ENCODE measurements at places on chromosomes 7 and 10.

GRCh38 chr7:84368122-84368521 lies 173.5 kb upstream of the SEMA3A start:
- no peak for DNase-seq

DNA sequence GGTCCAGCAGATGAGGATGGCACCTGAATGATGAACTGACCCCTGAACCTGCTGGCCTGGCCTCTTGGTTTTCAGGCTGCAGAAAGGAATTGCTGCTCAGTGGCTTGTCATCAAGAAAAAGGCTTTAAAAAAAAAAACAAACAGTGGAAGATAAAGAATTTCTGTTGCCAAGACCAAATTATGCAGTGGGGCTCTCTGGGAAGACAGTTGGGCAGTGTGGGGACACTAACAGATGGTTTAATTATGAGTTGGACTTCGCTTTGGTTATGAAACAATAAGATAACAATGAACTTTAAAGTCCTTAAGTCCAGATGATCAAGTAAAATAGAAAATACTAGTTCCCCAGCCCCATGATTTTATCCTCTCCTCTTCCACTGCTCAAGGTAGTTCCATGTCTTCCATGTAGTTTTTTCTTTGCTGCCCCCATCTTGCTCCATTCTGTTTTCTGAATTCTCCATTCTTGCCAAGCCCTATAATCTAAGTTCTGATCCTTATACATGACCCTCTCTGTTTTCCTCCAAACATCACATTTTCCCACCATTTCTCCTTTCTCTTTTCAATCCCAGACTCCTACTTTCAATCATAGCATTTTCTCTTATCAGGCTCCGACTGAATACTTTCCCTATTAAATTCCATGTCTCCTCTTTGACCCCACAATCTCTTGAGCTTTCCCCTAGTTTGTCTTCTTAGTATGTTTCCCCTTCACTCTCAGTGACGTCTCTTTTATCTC lies 52.6 kb downstream of the ANK3 start:
- DNase-seq: no peak

DNA sequence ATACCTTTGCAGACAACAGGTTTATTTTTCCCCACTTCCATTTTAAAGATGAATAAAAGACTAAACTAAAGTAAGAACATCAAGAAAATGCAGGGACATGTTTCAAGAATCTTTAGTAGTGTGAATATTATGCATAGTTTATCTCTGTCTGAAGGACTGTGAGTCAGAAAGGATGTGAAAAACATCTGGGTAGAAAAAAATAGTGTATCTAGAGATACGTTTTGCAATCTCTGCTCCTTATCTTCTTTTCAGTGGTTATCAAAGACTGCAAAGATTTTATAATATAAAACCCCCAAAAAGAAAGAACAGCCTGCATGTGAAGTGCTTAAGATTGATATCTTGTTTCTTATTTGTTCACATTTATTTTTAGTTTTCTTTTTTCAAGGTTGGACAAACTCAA lies 101.9 kb upstream of the ARHGAP21 start:
- no peak for DNase-seq

DNA sequence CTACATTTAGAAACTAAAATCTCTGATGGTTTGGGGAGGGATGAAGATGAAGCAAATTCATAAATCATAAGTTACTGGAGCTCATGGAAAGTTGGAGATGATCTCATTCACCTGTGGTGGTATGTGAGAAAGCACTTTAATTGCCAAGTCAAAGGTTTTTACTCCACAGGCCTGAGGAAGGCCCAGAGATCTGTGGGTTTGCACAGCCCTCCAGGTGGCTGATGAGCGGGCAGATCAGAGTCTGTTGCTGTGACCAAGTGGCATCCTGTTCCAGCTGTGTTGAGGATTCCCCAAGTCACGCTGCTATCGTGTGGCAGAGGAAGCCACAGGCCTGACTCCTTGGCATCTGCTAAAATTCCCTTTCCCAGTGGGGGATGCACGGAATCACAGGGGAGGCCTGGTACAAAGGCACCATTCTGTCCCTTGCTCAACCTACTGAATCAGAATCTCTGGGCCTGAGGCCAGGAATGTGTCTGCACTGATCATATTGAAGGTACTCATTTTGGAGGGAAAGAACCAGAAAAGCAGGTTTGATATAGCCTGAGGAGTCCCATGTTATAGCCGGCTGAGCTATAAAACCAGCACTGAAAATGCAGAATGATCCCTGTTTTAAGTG lies 19.7 kb upstream of the DDC start:
- no peak for DNase-seq

GRCh38 chr7:115094163-115094562 lies 172.3 kb downstream of the MDFIC start:
- DNase-seq: no peak

GRCh38 chr10:129779126-129780111 lies 184.7 kb downstream of the EBF3 start:
- no peak for DNase-seq

DNA sequence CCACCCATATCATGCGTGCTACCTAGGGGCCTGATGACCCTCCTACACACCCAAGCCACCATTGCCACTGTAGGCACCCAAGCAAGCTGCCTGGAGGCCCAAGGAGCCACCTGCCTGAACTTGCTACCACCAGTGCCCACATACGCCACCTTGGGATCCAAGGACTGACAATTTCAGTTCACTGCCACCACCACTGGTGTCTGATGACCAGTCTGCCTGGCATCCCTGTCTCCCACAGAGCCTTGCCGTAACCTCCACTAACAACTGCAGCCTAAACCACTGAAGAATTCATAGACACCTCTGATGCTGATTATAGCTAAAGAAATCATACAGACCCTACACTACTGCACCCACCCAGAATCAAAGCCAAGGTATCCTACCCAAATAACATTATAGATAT lies 58.8 kb downstream of the TMEM178B start:
- DNase-seq: no peak

- DNase-seq: no peak
These were observed 14.3 kb upstream of the ARHGAP12 start for GRCh38 chr10:31942892-31943291.

GRCh38 chr7:135745703-135746312 lies 2.8 kb downstream of the FAM180A start:
- DNase-seq: no peak

DNA sequence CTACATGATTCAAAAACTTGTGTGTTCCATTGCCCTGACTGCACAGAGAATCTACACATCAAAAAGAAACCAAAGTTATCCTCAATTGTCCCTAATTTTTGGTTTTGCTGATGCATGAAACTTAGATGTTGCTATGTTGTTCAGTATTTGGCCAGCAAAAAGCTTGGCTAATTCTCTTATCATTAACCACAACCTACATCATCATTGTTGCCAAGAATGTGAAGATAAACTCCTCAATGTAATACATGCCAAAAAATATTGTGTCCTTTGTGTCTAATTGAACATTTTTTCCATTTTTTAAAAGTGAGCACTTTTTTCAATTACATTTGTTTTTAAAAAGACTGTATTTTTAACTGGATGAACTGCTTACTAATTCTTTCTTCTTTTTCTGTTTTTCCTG lies 268.0 kb upstream of the SEMA3D start:
- DNase-seq: no peak

All from nephron progenitor cell (in vitro differentiated cells).